ENCODE measurements at places on chromosomes 1 and 21. TPM values are rescaled to one million over a fixed set of nuclear protein-coding genes. Genes with fewer than 3 reads are reported as not detected.

DNA sequence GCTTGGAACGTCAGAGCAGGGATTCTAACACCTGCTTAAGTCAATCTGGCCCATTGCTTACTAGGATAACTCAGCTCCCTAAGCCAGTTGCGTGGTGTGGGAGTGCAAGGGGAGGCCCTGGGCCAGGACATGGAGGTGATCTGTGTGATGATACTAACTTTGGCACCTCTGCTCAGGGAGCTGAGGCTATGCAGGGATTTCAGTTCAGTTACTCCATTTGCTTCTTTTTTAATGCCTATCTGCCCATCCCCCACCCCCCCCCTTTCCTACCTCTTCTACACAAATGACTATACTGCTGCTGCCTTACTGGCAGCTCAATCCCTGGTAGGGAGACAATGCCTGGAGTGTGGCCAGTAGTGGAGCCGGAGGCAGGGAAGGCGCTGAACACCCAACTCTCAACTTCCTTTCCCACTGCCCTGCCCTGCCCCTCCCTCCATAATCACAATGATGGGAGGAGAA is 19.5 kb downstream of the INKA2 start:
- H3K36me3 ChIP-seq, result peaks cover 7% of the 10 kb centered on the region
- H3K27me3 ChIP-seq, result no peaks in the 10 kb centered on the region
- DNase-seq, result no peak
- no peaks in the 10 kb centered on the region for H3K4me1 ChIP-seq
- no peak overlapping the region for H3K27ac ChIP-seq

DNA sequence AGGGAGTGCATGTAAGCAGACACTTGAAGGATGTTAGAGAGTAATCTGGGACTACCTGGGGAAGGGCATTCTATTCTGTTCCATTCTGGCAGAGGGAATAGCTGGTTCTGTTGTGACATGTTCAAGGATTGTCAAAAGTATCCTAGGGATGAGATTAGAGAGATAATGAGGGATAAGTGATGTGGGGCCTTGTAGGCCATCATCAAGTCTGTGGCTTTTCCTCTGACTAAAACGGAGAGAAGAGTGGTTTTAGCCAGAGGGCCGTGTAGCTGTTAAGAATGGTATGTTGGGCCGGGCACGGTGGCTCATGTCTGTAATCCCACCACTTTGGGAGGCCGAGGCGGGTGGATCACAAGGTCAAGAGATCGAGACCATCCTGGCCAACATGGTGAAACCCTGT is 23.6 kb downstream of the TGFB2 start:
- H3K27ac ChIP-seq, result no peak overlapping the region
- H3K27me3 ChIP-seq, result no peaks in the 10 kb centered on the region
- no peaks in the 10 kb centered on the region for H3K4me1 ChIP-seq
- no peaks in the 10 kb centered on the region for H3K36me3 ChIP-seq
- no peak for DNase-seq

DNA sequence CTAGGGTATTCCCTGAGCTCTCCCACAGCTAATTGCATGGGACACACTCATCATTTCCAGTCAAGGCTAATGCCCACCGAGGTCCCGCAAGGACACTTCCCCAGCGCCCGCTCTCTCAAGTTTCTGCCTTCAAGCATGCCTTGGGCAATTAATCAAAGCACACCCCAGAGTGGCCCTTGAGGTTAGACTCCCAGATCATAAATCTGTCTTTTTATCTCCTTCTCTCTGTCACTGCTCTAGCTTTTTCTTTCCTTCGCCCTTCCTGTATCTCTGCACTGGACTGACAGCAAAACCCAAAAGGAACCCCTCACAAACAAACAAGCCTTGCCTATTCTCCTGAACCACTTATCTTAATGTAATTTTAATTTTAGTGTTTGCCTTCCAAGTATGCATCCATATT is 7.9 kb upstream of the EXOSC10 start:
- DNase-seq, result no peak
- H3K27ac ChIP-seq, result no peak overlapping the region
- H3K36me3 ChIP-seq, result peaks cover 52% of the 10 kb centered on the region
- no peak overlapping the region for H3K4me3 ChIP-seq
- no peaks in the 10 kb centered on the region for H3K4me1 ChIP-seq

Gene TSPAN2
- polyA plus RNA-seq, result 4.2 TPM

Gene SLC35F3
- 0.96 TPM for polyA plus RNA-seq

GRCh38 chr1:192564099-192564498 is 11.5 kb upstream of the RGS1 start:
- H3K4me3 ChIP-seq, result no peak overlapping the region
- no peaks in the 10 kb centered on the region for H3K27me3 ChIP-seq
- no peaks in the 10 kb centered on the region for H3K36me3 ChIP-seq

DNA sequence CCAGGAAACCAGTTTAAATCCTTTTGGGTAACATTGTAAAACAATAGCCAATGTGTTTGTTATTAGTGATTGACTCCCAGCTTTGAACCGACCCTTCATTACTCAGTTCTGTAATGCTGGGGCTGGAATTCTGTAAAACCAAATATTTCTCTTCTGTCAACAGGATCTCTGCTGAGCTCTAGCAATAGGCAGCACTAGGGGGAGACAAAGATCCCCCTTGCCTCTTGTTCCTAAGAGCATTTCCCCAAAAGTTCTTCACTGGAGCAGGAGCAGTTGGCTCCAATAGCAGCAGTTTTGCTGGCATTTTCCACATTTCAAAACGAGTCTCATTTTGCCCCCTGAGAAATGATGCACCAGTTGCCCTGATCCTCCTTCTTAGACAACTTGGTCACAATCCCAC is 1671.1 kb downstream of the MRPL39 start:
- H3K4me3 ChIP-seq, result no peak overlapping the region
- H3K27ac ChIP-seq, result no peak overlapping the region
- no peaks in the 10 kb centered on the region for H3K36me3 ChIP-seq

DNA sequence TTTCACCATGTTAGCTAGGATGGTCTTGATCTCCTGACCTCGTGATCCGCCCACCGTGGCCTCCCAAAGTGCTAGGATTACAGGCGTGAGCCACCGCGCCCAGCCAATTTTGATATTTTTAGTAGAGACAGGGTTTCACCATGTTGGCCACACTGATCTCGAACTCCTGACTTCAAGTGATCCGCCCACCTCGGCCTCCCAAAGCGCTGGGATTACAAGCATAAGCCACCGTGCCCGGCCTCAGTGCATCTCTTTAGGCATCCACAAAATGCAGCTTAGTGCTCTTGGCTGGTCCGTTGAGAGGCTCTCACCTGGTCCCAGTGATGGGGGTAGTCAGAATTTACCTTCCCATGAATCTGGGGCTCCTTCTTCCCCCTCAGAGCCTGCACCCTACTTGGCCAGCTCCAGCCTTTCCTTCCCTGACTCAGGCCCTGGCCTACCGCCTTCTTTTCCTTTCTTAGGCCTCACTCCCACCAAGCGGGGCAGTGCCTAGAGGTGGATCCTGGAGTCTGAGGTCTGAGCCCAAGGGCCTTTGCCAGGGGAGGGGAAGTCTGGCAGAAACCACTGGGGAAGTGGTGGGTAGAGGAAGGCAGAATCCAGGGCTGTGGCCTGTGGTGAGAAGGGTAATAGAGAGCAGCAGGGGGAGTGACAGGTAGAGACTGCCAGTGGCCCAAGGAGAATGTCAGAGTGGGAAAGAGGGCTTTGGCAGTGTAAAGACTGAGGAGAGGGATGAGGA is 3.7 kb downstream of the LENEP start:
- H3K27ac ChIP-seq, result no peak overlapping the region
- no peak for DNase-seq
- no peaks in the 10 kb centered on the region for H3K27me3 ChIP-seq
- no peaks in the 10 kb centered on the region for H3K36me3 ChIP-seq

Gene ADORA3
- polyA plus RNA-seq, result not detected

DNA sequence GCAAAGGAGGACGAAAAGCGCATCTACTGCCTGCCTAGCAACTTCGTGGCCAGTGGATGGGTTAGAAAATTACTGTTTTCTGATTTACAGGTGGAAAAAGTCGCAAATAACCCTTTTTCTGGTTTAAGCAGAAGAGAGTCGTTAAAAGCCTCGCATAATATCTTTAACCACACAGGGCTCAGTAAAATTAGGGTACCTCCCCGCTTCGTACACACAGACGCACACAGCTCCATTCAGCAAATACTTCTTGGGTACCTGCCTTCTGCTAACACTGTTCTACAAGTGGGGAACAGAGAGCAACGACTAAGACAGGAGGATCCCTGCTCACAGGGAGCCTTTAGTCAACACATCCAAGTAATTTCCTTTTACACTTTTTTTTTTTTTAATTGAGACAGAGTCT is 704 bp downstream of the ALG6 start:
- no peaks in the 10 kb centered on the region for H3K4me1 ChIP-seq
- DNase-seq, result no peak

DNA sequence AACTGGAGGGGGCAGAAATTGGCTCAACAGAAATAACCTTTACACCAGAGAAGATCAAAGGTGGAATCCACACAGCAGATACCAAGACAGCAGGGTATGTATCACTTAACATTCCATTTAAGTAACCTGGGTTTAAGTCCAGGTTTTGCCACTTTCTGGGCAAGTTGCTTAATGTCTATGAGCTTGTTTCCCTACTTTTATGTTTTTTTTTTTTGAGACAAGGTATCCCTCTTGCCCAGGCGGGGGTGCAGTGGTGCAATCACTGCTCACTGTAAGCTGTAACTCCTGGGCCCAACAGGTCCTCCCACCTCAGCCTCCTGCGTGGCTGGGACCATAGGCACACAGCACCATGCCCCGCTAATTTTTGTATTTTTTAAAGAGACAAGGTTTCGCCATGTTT is 2.2 kb downstream of the RTCA start:
- H3K27ac ChIP-seq, result no peak overlapping the region
- H3K4me1 ChIP-seq, result peaks cover 25% of the 10 kb centered on the region
- H3K4me3 ChIP-seq, result no peak overlapping the region
- no peaks in the 10 kb centered on the region for H3K27me3 ChIP-seq
- peaks cover 37% of the 10 kb centered on the region for H3K36me3 ChIP-seq
- DNase-seq, result no peak

GRCh38 chr1:203673550-203674411 is 47.1 kb downstream of the ATP2B4 start:
- peak overlapping the region; percentile 53 for H3K27ac ChIP-seq
- H3K4me3 ChIP-seq, result no peak overlapping the region
- no peaks in the 10 kb centered on the region for H3K27me3 ChIP-seq

All from naive thymus-derived CD4-positive, alpha-beta T cell (primary cell).